SIG-M5 (cell line): ENCODE measurements at places on chromosomes 6 and 20.

GRCh38 chr6:12419631-12420272, 129.6 kb downstream of the EDN1 start:
- no peak for DNase-seq

- DNase-seq = no peak
Observed at GRCh38 chr6:143294265-143294860, 156.1 kb downstream of the ADAT2 start.

- no peak for DNase-seq
Observed at GRCh38 chr6:142843361-142843760, 101.6 kb downstream of the HIVEP2 start.

DNA sequence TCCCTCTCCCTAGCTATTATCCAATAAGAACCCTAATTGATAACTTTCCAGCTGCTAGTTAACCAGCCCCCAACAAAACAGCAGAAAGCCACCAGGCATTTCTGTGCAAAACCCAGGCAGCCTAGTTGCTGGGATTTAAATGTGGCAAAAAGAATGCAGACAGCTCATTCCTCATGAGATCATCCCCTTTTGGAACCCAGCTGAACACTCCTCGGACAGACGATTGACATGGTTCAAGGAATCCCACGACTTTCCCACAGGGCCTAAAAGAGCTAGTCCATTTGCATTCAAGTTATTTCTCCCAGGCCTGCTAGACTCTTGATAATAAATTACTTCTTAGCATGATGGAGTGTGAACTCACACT, 24.0 kb downstream of the JAG1 start:
- DNase-seq = no peak

DNA sequence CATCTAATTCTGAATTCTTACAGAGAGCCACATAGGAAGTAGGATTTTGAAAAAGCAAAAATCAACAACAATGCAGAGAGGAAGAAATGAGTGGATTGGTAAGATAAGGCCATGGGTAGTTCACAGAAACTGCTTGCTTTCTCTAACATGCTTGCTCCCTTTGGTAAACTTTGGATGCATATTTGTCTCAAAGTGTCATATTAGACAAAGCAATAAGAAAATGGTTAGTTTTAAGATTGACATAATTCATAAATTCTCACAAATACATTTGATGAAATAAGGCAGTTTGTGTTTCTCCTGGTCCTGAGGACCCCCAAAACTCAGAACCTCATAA, 31.7 kb downstream of the UTRN start:
- no peak for DNase-seq

DNA sequence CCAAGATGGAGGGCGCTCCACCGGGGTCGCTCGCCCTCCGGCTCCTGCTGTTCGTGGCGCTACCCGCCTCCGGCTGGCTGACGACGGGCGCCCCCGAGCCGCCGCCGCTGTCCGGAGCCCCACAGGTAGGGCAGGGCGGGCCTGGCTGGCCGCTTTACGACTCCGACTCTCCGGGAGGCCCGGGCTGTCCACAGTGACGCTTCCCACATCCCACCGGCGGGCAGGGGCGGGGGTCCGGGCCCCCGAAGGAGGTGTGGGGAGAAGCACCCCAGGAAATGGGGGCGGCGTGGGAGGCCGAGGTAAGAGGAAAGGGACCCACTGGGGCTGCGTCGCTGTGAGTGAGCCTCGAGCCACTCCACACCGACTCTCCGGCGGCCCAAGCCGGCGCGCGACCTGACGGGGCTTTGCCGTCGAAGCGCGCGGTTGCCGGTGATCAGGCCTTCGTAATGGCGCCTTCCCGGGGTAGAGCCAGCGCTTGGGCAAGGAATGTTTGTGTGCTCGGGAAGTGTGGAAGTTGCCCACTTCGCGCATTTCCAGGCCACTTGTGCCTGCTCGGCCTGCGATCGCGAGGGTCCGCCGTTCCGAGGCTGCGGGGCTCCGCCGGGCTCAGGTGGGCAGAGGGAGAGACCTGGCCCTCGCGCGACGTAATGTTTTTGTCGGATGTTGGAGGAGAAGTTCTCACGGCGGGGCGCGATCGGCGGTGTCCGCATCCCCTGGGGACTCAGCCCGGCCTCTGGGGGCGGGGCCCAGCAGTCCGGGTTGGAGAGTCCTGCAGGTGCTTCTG, 427 bp downstream of the GINM1 start:
- DNase-seq = no peak

DNA sequence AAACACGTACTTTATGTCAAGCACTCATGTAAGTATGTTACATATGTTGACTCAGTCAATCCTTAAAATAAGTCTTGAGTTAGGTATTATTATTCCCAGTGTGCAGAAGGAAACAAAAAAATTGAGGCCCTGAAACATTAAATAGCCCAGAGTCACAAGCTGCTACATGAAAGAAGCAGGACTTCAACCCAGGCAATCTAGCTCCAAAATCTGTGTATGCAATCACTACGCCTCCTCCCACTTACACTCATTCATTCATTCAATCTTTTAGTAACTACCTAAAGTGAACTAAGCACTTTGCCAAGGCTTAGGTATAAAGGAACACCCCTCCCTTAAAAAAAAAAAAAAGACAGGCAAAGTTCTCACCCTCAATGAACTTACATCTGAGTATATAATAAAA, 9.3 kb downstream of the ARHGAP18 start:
- no peak for DNase-seq

- DNase-seq = no peak
Observed at GRCh38 chr6:15535495-15536197, 127.2 kb downstream of the DTNBP1 start.

GRCh38 chr6:71481011-71481410, 192.4 kb downstream of the OGFRL1 start:
- no peak for DNase-seq

GRCh38 chr20:44552950-44553908, 29.1 kb upstream of the PKIG start:
- no peak for DNase-seq
